Sigmoid colon (tissue), 7 donors: ENCODE measurements at places on chromosomes 5 and 9. TPM values are rescaled to one million over a fixed set of nuclear protein-coding genes. Genes with fewer than 3 reads are reported as not detected.

DNA sequence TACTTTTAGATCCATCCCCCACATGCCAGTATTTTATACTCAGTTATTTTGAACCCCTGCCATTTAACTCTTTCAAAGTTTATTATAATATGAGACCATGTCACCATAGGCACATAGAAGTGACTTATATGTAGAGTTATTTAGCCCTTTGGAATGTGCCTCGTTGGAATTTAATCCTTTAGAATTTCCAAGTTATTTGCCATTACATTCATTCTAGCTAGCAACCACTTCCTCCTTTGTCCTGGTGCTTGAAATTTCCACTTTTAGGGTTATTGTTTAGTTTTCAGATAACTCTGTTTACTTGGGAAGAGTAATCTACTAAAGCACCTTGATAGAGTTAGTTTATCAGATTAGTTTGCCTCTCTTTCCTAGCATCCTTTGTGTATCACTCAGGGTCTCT is 82.8 kb upstream of the TLE1 start:
- H3K4me3 ChIP-seq, result no peak overlapping the region
- H3K4me1 ChIP-seq, result no peaks in the 10 kb centered on the region
- no peak overlapping the region for H3K27ac ChIP-seq
- no peaks in the 10 kb centered on the region for H3K36me3 ChIP-seq

GRCh38 chr5:67094476-67095300 is 101.9 kb downstream of the CD180 start:
- H3K27me3 ChIP-seq, result no peaks in the 10 kb centered on the region
- no peak overlapping the region for H3K4me3 ChIP-seq
- no peak for DNase-seq

GRCh38 chr5:39717176-39717897 is 292.6 kb upstream of the DAB2 start:
- no peaks in the 10 kb centered on the region for H3K36me3 ChIP-seq
- H3K4me1 ChIP-seq, result no peaks in the 10 kb centered on the region
- no peak for DNase-seq
- H3K27ac ChIP-seq, result no peak overlapping the region

DNA sequence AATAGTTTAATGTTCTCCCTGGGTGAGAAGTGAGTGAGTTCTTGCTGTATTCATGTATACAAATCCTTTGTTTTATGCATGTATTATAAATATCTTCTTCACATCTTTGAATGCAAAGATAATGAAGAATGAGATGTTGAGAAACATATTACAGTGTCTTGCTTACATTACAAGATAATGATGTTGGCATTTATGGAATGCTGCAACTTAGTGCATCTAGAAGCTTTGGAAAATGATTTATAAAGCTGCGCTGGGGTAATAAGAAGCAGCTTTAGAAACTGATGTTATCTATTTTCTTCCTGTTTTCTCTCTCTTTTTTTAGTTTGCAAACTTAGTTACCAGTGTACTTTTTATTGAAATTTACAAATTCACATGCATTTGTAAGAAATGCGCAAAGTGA is 673.4 kb downstream of the KCTD16 start:
- no peaks in the 10 kb centered on the region for H3K27me3 ChIP-seq
- no peak overlapping the region for H3K4me3 ChIP-seq
- H3K27ac ChIP-seq, result no peak overlapping the region
- H3K4me1 ChIP-seq, result no peaks in the 10 kb centered on the region
- H3K36me3 ChIP-seq, result no peaks in the 10 kb centered on the region
- no peak for DNase-seq

- H3K27ac ChIP-seq, result no peak overlapping the region
- no peaks in the 10 kb centered on the region for H3K27me3 ChIP-seq
- H3K4me3 ChIP-seq, result no peak overlapping the region
Measured at GRCh38 chr9:114549697-114550330, 37.8 kb upstream of the ATP6V1G1 start.

DNA sequence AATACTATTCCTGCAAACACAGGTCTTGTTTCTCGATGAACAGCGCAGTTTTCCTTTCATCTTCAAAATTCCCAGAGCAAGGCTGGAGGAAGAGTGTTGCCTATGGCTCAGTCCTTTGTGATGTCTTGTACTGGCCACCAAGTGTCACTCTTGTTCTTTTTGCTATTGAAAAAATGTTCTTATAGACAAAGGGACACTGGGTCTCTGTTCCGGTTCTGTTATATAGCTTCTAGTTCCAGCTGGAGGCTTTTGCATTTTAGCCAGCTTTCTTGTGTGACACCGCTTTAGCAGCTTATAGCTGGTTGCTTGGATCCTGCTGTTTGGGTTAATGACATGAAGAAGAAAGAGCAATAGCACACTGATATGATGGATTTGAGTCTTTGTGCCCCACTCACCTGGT is 343.7 kb upstream of the KCNN2 start:
- H3K4me1 ChIP-seq, result no peaks in the 10 kb centered on the region
- H3K27ac ChIP-seq, result no peak overlapping the region
- no peak for DNase-seq
- no peak overlapping the region for H3K4me3 ChIP-seq

GRCh38 chr5:112555691-112556090 is 136.6 kb upstream of the EPB41L4A start:
- H3K4me1 ChIP-seq, result no peaks in the 10 kb centered on the region
- H3K27me3 ChIP-seq, result no peaks in the 10 kb centered on the region
- H3K4me3 ChIP-seq, result no peak overlapping the region

DNA sequence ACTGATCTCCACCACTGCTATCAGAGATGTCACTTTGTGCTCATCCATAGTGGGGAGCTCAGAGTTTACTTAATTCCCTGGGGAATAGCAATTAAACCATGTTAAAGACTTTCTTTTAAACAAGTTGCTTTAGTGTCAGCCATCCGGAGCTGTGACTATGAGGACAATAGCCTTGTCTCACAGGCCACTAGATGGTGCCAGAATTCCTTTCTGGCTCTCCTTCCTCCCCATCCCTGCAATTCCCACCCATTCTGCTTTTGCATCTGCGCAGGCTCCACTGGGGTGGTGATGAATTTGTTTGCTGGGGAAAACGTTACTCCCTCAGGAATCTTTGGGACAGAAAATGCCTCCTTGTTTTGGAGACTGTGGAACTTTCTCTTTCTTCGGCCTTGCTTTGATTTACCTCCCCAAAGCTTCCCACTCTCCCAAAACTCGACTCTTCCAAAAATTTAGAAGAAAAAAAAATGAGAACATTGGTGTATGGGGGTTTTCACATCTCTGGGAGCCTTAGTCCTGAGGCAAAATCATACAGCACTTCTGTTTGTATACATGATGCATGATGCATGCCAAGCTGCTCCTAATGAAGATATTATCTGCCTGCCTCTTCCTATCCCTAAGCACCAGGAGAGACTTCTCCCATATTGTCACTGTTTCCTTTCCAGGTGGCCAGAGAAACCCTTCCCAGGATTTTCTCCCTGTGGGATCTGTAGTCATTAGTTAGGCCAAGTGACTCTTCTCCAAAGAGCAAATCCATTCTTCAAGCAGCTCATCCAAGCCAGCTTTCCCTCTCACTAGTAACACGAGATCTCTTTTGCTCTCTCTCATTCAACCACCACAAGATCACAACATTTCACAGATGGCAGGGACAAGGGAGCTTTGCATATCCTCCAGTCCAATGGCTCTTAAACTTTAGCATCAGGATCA is 466.1 kb downstream of the TLR4 start:
- no peaks in the 10 kb centered on the region for H3K27me3 ChIP-seq
- no peak overlapping the region for H3K4me3 ChIP-seq
- H3K27ac ChIP-seq, result no peak overlapping the region

DNA sequence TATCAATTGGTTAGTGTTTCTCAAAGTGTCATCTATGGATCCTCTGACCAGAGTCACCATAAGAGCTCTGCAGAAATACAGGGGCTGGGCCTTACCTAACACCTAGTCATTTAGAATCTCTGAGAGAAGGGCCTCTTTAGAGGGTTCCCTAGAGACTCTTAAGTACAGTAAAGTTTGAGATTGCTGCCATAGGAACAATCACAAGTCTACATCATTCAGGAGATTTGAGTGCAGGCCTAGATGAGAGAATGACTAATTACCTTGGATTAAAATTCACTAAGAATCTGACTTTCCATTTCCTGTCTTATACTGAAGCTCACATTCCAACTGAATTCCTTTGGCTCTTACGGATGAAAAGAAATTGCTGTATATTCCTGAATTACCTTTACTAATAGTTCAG is 182.1 kb upstream of the PTGER4 start:
- no peaks in the 10 kb centered on the region for H3K4me1 ChIP-seq
- H3K27me3 ChIP-seq, result no peaks in the 10 kb centered on the region
- no peak overlapping the region for H3K27ac ChIP-seq
- no peaks in the 10 kb centered on the region for H3K36me3 ChIP-seq
- H3K4me3 ChIP-seq, result no peak overlapping the region
- DNase-seq, result no peak

DNA sequence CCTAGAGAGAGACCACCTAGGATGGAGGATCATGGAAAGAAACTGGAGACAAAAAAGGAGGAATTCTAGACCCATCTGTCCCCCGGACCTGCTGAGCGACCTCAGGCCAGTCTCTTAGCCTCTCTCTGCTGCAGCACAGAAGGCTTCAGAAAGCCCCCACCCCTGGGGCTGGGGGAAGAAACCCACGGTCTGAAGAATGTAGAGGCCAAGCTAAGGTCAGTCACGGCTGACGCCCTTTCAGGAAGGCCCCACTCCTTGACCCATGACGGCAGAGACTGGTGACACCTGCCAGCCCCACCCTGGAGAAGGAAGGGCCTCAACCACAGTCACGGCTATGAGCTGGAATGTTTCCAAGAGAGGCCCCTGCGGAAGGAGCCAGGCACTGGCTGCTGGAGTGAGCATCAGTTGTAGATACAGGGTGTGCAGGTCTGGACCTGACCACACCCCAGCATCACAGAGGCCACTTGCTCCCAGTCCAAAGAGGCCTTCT is 120.5 kb upstream of the BOD1 start:
- no peak overlapping the region for H3K27ac ChIP-seq
- no peaks in the 10 kb centered on the region for H3K4me1 ChIP-seq
- H3K4me3 ChIP-seq, result no peak overlapping the region

DNA sequence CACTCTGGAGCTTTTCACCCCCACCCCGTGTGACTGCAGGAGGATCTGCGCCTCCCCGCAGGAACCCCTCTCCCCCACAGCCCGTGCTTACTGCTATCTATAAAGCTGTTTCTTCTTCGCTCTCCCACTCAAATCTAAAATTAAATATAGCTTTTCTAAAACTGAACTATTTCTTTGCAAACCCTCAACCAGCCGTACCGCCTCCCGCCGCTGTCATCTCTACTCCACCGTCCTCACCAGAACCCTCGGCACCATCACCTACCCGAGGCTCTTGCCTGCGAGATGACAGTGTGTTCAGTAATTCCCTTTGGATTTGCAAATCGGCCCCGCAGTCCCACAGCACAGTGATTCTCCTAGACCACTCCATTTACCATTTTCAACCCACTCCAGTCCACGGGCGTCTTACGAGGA is 13.6 kb downstream of the LPCAT1 start:
- no peak overlapping the region for H3K4me3 ChIP-seq
- H3K27ac ChIP-seq, result no peak overlapping the region
- H3K4me1 ChIP-seq, result no peaks in the 10 kb centered on the region
- no peaks in the 10 kb centered on the region for H3K36me3 ChIP-seq
- no peaks in the 10 kb centered on the region for H3K27me3 ChIP-seq

GRCh38 chr9:138103111-138103848 is 225.7 kb downstream of the CACNA1B start:
- no peak overlapping the region for H3K4me3 ChIP-seq
- H3K27me3 ChIP-seq, result no peaks in the 10 kb centered on the region
- no peak for DNase-seq
- no peak overlapping the region for H3K27ac ChIP-seq
- no peaks in the 10 kb centered on the region for H3K36me3 ChIP-seq

- H3K36me3 ChIP-seq, result no peaks in the 10 kb centered on the region
- H3K27me3 ChIP-seq, result peaks cover 10% of the 10 kb centered on the region
- no peak overlapping the region for H3K27ac ChIP-seq
- H3K4me1 ChIP-seq, result no peaks in the 10 kb centered on the region
- no peak overlapping the region for H3K4me3 ChIP-seq
- no peak for DNase-seq
Measured at GRCh38 chr5:178341851-178342140, 109.2 kb upstream of the PHYKPL start.

GRCh38 chr5:93990504-93991070 is 249.2 kb upstream of the POU5F2 start:
- no peaks in the 10 kb centered on the region for H3K27me3 ChIP-seq
- DNase-seq, result no peak
- no peak overlapping the region for H3K4me3 ChIP-seq
- H3K36me3 ChIP-seq, result no peaks in the 10 kb centered on the region
- H3K27ac ChIP-seq, result no peak overlapping the region

- H3K4me1 ChIP-seq, result peaks cover 15% of the 10 kb centered on the region
- H3K4me3 ChIP-seq, result no peak overlapping the region
- no peak overlapping the region for H3K27ac ChIP-seq
- H3K27me3 ChIP-seq, result no peaks in the 10 kb centered on the region
- H3K36me3 ChIP-seq, result no peaks in the 10 kb centered on the region
Measured at GRCh38 chr5:81163651-81164050, 69.5 kb upstream of the CKMT2 start.

Gene MARCHF6
- 77.0 TPM for total RNA-seq

Gene PCA3
- not detected for total RNA-seq

Gene SLC36A2
- not detected for total RNA-seq

Gene PROB1
- total RNA-seq, result 0.27 TPM

Gene PCDHGB5
- 10.0 TPM for total RNA-seq

Gene TERT
- not detected for total RNA-seq

Gene ERCC8
- total RNA-seq, result 16.3 TPM

Gene MARCHF11
- not detected for total RNA-seq

Gene PCDHB3
- 4.9 TPM for total RNA-seq

Gene SCGB3A2
- not detected for total RNA-seq

Gene FOXD4L4
- total RNA-seq, result 0.16 TPM

Gene KLF4
- total RNA-seq, result 22.8 TPM

Gene UQCRQ
- total RNA-seq, result 178 TPM

Gene FSTL4
- total RNA-seq, result not detected

Gene NTNG2
- 0.28 TPM for total RNA-seq
